Epithelial cell of esophagus (primary cell): ENCODE measurements at places on chromosomes 5 and 9.

- DNase-seq: peak; percentile 69
Measured at GRCh38 chr9:23824830-23825591, 1.0 kb downstream of the ELAVL2 start.

- no peak for DNase-seq
Measured at GRCh38 chr5:133825631-133826289, 142.7 kb downstream of the C5orf15 start.

DNA sequence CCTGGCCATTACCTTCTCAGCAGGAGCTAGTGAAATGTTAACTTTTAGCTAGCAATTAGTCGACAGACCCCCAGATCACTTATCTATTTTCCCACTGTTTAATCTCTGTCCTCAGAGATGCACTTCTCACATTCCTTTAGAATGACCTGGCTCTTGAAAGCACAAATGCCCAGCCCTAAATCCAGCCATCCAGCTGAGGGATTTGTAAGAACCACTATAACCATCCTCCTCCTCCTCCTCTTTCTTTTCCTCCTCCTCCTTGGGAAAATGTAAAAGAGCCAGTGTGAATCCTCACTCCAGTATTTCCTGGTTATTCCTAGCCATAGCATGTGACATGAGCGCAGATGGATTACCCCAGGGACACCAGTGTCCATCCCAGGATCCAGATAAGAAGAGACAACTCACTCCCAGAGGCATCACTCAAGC is 124.3 kb downstream of the ENC1 start:
- DNase-seq: peak; percentile 10

DNA sequence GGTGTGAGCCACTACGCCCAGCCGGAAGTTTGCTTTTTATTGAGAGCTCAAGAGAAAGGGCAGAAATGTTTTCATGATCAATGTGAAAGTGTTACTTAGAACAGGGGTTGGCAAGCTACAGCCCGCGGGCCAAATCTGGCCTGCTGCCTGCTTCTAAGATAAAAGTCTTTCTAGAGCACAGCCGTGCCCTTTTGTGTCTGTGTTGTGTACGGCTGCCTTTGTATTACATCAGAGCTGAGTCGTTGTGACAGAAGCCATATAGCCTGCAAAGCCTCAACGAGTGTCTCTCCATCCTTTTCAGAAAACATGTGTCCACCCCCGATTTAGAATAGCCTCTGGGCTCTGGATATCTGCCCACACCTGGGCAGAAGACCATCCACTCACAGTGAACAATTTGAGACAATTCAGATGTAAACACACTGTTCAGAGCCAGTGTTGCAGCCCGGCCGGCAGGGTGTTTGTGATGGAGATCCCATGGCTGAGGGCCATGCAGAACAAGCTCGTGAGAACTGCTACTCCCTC is 28.8 kb downstream of the AK8 start:
- peak; percentile 7 for DNase-seq

GRCh38 chr9:92949266-92949982 is 2.1 kb downstream of the FGD3 start:
- peak; percentile 49 for DNase-seq

GRCh38 chr5:122195802-122196394 is 66.6 kb downstream of the ZNF474 start:
- DNase-seq: peak; percentile 68
